ENCODE measurements at places on chromosomes 3 and 15. TPM values are rescaled to one million over a fixed set of nuclear protein-coding genes. Genes with fewer than 3 reads are reported as not detected.

The UQCC5 gene
- total RNA-seq: 11.6 TPM

The GOLGA8T gene
- total RNA-seq: not detected

The DAZL gene
- total RNA-seq: not detected

The C3orf20 gene
- under 0.01 TPM for total RNA-seq

The GRK7 gene
- under 0.01 TPM for total RNA-seq

The ITIH1 gene
- not detected for total RNA-seq

The FBXW12 gene
- not detected for total RNA-seq

The NUP210 gene
- 0.28 TPM for total RNA-seq

The WDR93 gene
- total RNA-seq: under 0.01 TPM

The SLC35G2 gene
- total RNA-seq: 15.0 TPM

The MEX3B gene
- total RNA-seq: 12.4 TPM

The GPR62 gene
- under 0.01 TPM for total RNA-seq

The SENP7 gene
- total RNA-seq: 12.0 TPM

The SCN11A gene
- total RNA-seq: 0.09 TPM

The GOLGA6L10 gene
- total RNA-seq: 0.94 TPM
